NCI-H524 (cell line): ENCODE measurements at places on chromosomes 13 and 19.
A peak's percentile ranks its signal among the peaks of the same experiment; 100 is the strongest.

DNA sequence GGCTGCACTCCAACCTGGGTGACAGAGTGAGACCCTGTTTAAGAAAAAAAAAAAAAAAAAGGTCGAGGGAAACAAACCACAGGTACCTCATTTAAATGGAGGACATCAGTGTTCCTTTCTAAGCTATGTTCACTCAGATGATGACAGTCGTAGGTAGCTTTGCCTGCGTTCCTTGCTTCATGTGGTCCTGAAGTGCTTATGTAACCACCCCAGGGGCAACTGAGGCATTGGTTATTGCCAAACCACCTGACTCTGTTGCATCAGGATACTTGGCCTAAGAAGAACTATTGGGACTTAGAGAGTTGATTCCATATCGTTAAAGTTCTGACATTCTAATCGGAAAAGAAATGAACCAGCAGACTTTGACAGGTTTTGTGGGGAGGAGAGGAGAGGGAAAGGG is 51.7 kb downstream of the SPATA13 start:
- no peak for DNase-seq

- no peak for DNase-seq
These were observed 22.2 kb downstream of the FUZ start for GRCh38 chr19:49790866-49791265.

GRCh38 chr13:110562696-110563462 is 1.4 kb upstream of the RAB20 start:
- DNase-seq: no peak

- no peak for DNase-seq
These were observed 521.8 kb downstream of the LMO7 start for GRCh38 chr13:76157926-76158325.

- DNase-seq: peak; percentile 23
These were observed 640.9 kb upstream of the MIR17HG start for GRCh38 chr13:90706631-90707030.
